ENCODE measurements at places on chromosomes 7 and 10.

DNA sequence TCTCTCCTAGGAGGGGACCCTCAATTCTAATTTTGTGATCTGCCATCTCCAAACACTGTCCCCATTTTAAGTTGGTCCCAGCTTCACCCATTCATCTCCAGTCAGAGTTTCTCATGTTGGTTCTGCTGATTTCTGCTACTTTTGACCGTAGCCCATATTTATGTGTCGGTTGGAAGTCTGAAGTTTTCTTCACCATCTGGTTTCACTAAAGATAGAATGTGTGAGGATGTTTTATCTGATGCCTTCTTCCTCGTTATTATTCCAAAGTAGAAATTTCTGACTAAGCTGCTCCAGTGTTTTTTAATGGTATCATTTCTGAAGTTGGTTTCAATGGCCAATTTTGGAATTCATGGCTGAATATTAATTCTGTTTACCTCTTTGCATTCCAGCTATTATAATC is 21.3 kb upstream of the IFIT2 start:
- no peak for DNase-seq

DNA sequence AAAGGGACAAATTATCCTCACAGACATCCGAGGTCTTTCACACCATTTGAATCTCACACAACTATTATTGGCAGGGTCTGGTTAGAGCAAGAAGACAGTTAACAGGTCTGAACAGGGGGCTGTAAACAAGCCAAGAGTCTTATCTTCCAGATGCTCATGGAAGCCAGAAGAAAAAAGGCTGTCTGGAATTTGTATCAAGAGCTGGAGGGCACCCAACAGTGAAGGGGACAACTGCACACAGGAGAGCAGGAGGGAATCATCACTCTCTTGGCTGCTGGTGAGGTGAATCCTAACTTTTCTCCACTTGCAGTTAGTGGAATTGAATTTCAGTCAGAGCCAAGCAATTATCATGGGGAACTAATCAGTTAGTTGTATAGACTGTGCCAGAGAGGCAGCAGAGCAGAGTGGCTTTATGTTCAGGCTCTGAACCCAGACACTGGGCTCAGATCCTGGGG is 880.2 kb upstream of the AUTS2 start:
- DNase-seq = no peak

GRCh38 chr7:71854546-71855397 is 557.4 kb downstream of the CALN1 start:
- no peak for DNase-seq

DNA sequence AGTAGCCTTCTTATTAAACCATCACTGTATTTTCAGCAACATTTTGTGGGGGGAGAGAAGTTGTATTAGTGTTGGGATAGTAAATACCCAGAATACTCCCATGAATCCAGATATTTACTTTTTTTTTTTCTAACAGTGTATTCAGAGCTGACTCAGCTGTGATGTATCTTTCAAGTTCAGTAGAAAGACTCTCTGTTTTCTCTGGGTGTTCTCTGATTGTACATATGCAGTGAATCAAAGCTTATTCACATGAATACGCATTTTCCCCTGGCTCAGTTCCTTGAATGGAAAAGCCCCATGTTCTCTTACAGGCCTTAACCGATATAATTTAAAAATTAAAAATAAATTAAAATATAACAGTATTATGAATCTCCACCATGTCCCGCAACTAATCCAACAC is 1.3 kb downstream of the TFPI2 start:
- DNase-seq = no peak

- no peak for DNase-seq
These were observed 6.8 kb downstream of the TACR2 start for GRCh38 chr10:69409968-69410367.

DNA sequence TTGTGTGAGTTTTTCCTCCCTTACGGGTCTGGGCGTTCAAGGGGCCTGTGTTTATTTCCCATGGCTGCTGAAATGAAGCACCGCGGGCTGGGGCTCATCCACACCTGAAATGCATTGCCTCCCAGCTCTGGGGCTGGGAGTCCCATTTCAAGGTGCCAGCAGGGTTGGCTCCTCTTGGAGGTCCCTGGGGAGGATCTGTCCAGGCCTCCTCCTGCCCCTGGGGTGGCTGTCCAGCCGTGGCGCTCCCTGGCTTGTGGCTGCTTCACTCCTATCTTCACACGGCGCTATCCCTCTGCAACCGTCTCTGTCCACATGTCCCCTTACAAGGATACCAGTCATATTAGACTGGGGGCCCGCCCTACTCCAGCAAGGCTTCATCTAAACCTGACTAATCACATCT is 41.1 kb upstream of the CNPY1 start:
- no peak for DNase-seq

DNA sequence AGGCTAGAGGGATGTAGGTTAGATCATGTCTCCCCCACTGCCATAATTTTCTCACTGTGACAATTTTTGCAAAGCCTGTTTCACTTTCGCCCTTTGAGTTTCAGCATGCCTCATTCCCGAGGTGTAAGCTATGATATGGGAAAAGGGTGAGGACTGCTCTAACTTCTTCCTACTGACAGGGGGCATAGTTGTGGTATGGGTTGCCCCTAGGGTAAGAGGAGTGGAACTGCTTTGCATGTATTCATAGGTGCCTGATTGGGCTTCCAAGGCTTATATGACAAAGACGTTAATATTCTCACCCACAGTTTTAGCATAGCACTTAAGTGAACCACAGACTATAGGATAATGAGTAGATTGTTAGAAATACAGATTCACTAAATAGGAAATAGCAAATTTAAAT is 148.7 kb downstream of the BBS9 start:
- DNase-seq = no peak

DNA sequence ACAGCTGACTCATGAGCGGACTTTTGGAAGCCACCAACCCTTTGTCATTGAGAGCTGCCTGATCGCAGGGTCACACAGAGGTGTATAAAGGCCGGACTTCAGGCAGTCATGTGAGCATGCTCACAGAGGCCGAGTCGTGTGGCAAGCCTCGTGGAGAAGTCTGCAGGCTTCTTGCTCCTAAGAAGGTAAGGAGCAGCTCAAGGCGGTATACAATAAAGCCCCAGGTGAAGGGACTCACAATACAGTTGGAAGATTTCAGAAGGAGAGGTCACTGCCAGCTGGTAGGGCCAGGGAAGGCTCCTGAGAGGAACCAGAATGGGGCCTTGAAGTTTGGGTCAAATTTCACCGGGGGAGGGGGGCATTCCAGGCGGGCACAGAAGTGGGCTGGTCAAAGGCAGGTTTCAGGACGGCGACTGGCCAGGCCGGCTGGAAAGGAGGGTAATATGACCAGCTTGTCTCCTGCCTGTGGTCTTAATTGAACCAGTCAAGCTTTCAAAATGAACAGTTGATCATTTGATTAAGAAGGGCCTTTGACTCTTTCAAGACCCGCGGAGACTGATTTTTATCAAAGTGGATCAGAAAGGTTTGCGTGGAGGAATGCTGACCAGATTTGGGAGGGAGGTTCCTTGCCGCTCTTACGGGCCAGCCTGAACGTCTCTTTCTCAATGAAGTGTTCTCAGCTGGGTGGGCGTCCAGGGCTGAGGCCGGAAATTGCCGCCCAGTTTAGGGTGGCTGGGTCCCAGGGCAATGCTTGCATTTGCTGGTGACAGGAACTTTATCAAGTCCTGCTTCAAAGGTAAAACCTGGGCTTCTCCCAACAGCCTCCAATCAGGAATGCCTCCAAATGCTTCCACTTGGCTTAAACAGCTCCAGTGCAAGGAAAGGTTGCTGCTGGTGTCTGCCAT is 178.6 kb downstream of the EMX2 start:
- no peak for DNase-seq

- no peak for DNase-seq
These were observed 79.4 kb downstream of the MYL10 start for GRCh38 chr7:101549734-101550133.

GRCh38 chr10:131387018-131387529 is 75.6 kb upstream of the TCERG1L start:
- no peak for DNase-seq

GRCh38 chr7:158655931-158656441 is 48.6 kb downstream of the NCAPG2 start:
- no peak for DNase-seq

DNA sequence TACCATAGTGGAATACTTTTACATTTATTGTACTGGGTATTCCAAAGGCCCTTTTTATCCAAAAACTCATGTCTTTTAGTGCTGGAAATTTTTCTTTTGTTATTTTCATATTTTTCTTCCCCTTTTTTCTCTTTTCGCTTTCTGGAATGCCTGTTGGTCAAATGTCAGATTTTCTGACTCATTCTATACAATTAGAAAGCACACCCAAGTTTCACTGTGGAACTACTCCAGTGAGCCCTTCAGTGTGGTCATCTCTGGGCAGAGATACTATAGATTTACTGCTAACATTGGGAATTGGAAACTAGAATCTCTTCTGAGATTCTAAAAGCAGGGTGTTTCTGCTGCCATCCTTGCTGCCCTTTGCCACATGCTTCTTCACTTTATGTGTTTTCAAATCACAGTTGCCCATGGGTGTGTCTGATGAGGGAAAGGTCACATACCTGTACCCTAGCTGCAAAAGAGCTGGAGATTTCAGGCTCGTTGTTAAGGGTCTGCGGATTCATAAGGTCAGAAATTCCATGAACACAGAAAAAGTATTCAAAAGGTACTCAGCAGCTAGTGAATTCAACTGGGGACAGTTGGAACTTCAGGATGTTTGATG is 5.6 kb upstream of the WASL start:
- no peak for DNase-seq

DNA sequence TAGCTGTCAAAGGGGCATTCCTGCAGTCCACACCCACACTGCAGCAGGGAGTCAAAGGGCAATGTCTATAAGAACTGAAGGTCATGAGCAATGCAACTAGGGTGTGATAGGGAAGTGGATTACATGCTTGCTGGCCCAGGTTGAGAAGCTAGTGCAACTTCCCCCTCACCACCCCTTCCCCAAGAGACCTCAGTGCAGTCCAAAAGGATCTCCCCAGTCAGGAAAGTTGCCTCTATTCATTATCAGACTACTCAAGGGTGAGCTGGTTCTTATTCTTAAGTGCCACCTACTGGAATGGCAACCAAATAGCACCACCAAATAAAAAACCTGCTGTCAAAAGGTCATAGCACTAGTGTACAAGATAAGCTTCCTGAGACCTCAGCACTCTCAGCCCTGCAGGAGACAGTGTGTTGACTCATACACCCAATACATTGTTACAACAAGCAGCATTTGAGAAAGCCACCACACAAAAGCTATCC is 28.2 kb downstream of the MTERF1 start:
- DNase-seq = no peak

Data from central memory CD4-positive, alpha-beta T cell (primary cell).